ENCODE measurements at places on chromosomes 1 and 21. TPM values are rescaled to one million over a fixed set of nuclear protein-coding genes. Genes with fewer than 3 reads are reported as not detected.

DNA sequence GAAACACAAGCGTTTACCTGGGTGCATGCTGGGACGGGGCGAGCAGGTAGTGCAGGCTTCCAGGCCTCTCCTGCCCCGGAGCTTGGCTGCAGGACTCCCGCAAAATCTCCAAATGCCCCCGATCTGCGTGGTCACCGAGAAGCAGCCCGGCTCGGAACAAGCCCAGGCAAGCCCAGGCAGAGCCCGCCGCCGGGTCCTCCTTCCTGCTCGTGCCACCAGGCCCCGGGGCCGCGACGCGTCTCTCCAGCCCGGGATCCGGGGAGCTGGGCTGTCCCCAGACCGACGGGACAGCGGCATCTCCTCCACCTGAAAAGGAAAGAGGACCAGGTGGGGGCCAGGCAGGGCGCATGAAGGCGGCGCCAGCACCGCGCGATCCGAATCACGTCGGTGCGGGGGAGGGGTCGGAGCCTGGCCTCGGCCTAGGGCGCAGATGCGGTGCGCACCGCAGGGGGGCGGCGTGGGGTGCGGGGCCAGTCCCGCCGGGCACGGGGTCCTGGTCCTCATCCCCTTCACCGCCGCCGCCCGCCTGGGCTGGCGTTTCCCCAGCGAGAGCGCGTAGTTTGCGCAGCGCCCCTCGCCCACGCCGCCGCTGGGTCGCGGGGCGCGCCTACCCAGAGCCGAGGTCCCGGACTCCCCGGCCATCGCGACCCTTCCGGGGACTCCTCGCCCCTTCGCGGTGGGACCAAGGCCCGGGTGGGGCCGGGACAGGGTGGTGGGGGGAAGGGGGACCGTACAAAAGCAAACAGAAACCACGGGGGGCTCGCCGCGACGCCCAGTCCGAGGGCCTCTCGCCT, 52.4 kb upstream of the H6PD start:
- peak overlapping the region; percentile 86 for H3K4me3 ChIP-seq
- H3K4me1 ChIP-seq, result peaks cover 33% of the 10 kb centered on the region
- H3K36me3 ChIP-seq, result peaks cover 15% of the 10 kb centered on the region

DNA sequence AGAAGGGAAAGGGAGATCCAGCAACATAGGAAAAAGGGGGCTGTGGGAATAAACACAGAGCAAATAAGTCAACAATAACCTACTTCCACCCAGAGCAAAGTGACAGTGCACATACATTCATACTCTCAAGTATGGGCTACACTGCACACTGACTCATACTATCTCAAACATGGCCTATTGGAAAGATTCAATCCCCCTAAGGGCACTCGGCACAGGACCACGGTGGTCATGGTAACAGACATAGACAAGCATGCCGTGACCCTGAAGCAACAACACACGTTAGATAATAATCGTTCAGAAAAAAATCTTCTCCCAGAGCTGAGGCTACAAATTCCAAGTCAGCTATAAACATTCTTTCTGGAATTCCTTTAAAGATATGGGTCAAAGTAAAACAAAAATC, 16.8 kb upstream of the JAK1 start:
- H3K4me3 ChIP-seq, result no peak overlapping the region
- no peaks in the 10 kb centered on the region for H3K36me3 ChIP-seq
- no peak overlapping the region for H3K27ac ChIP-seq
- H3K27me3 ChIP-seq, result no peaks in the 10 kb centered on the region
- H3K4me1 ChIP-seq, result peaks cover 15% of the 10 kb centered on the region
- no peak for DNase-seq

The STK40 gene
- 67.0 TPM for total RNA-seq

The MXRA8 gene
- total RNA-seq, result 0.61 TPM

DNA sequence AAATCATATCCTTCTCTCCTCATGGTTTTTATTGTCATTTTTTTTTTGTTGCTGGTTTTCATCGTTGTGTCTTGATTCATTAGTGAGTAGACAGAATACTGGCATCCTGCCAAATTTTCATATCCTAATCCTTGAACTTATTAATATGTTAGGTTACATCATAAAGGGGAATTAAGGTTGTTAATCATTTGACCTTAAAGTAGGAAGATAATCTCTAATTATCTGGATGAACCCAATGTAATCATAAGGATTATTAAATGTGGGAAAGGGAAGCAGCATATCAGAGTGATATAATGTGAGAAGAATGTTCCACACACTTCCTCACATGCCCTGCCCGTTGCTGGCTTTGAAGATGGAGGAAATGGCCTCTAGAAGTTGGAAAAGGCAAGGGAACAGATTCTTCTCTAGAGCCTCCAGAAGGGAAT, 299.7 kb downstream of the HMCN1 start:
- no peak overlapping the region for H3K4me3 ChIP-seq
- no peaks in the 10 kb centered on the region for H3K36me3 ChIP-seq
- no peaks in the 10 kb centered on the region for H3K27me3 ChIP-seq
- DNase-seq, result no peak
- H3K27ac ChIP-seq, result no peak overlapping the region

The AIRE gene
- 0.33 TPM for total RNA-seq

The MFAP2 gene
- not detected for total RNA-seq

DNA sequence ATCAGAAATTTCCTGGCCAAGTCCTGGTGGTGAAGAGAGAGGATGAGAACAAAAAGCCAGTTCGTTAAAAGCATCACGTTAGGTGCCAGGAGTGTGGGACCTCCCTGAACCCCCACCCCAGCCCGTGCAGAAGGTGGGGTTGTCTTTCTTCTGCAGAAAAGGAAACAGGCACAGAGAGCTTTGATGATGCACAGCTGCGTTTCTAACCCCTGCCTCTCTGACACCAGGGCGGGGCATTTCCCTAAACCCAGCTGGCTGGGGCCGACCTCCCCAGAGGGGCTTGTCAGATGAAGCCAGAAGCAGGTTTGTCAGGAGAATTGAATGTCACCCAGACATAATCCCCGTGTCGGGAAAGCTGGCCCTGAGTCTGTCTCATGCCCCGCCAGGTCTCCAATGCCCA, 189.3 kb upstream of the EDN2 start:
- H3K4me1 ChIP-seq, result peaks cover 87% of the 10 kb centered on the region
- peak overlapping the region; percentile 93 for H3K27ac ChIP-seq
- H3K27me3 ChIP-seq, result no peaks in the 10 kb centered on the region
- peak overlapping the region; percentile 57 for H3K4me3 ChIP-seq
- no peaks in the 10 kb centered on the region for H3K36me3 ChIP-seq

- no peak overlapping the region for H3K27ac ChIP-seq
- no peak overlapping the region for H3K4me3 ChIP-seq
- H3K36me3 ChIP-seq, result no peaks in the 10 kb centered on the region
- no peak for DNase-seq
Measured at GRCh38 chr21:14866859-14867765, 197.7 kb downstream of the NRIP1 start.

GRCh38 chr1:119582801-119583200, 65.3 kb downstream of the ZNF697 start:
- H3K36me3 ChIP-seq, result no peaks in the 10 kb centered on the region
- H3K4me1 ChIP-seq, result no peaks in the 10 kb centered on the region
- no peak overlapping the region for H3K27ac ChIP-seq
- peak; percentile 43 for DNase-seq
- H3K27me3 ChIP-seq, result peaks cover 2% of the 10 kb centered on the region

The KCNH1 gene
- not detected for total RNA-seq

The MPZ gene
- total RNA-seq, result 5.9 TPM

- no peaks in the 10 kb centered on the region for H3K4me1 ChIP-seq
- H3K27ac ChIP-seq, result no peak overlapping the region
- H3K4me3 ChIP-seq, result no peak overlapping the region
- H3K27me3 ChIP-seq, result no peaks in the 10 kb centered on the region
- DNase-seq, result no peak
- no peaks in the 10 kb centered on the region for H3K36me3 ChIP-seq
Measured at GRCh38 chr21:17045214-17045853, 467.5 kb upstream of the CXADR start.

- H3K4me1 ChIP-seq, result peaks cover 12% of the 10 kb centered on the region
- DNase-seq, result peak; percentile 67
- H3K27ac ChIP-seq, result no peak overlapping the region
- H3K4me3 ChIP-seq, result no peak overlapping the region
- no peaks in the 10 kb centered on the region for H3K27me3 ChIP-seq
Measured at GRCh38 chr1:45018599-45019230, 6.7 kb downstream of the UROD start.

- no peaks in the 10 kb centered on the region for H3K36me3 ChIP-seq
- DNase-seq, result no peak
- H3K27ac ChIP-seq, result peak overlapping the region; percentile 77
Measured at GRCh38 chr1:32350785-32351398, 11.4 kb downstream of the FAM229A start.

GRCh38 chr21:44967082-44968047, 27.5 kb downstream of the SLX9 start:
- peaks cover 37% of the 10 kb centered on the region for H3K4me1 ChIP-seq
- no peak overlapping the region for H3K27ac ChIP-seq
- H3K36me3 ChIP-seq, result peaks cover 18% of the 10 kb centered on the region
- DNase-seq, result no peak

The CLCNKA gene
- not detected for total RNA-seq

GRCh38 chr1:110086961-110087360, 16.5 kb upstream of the ALX3 start:
- no peak for DNase-seq
- no peaks in the 10 kb centered on the region for H3K36me3 ChIP-seq
- peaks cover 57% of the 10 kb centered on the region for H3K27me3 ChIP-seq

GRCh38 chr1:233421293-233421692, 93.8 kb downstream of the MAP3K21 start:
- no peaks in the 10 kb centered on the region for H3K4me1 ChIP-seq
- no peak overlapping the region for H3K27ac ChIP-seq
- no peak for DNase-seq
- no peaks in the 10 kb centered on the region for H3K36me3 ChIP-seq

The LORICRIN gene
- total RNA-seq, result not detected

The ERRFI1 gene
- total RNA-seq, result 0.53 TPM

DNA sequence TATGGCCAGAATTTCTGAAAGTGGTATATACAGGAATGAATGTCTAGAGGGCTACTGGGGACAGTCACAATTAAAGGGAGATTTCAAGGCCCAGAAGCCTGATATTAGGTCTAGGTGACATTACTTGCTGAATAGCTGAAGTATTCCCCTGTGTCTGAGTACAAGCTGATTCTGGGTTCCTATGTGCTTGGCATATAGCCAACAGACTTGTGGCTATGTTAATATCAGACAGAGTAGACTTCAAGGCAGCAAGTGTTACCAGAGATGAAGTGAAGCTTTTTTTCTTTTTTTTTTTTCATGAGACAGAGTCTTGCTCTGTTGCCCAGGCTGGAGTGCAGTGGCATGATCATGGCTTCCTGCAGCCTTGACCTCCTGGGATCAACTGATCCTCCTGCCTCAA, 8.3 kb downstream of the TTC4 start:
- H3K4me1 ChIP-seq, result peaks cover 3% of the 10 kb centered on the region
- no peak overlapping the region for H3K27ac ChIP-seq
- DNase-seq, result no peak
- no peaks in the 10 kb centered on the region for H3K27me3 ChIP-seq
- peaks cover 62% of the 10 kb centered on the region for H3K36me3 ChIP-seq

- no peak overlapping the region for H3K27ac ChIP-seq
- no peak overlapping the region for H3K4me3 ChIP-seq
- no peaks in the 10 kb centered on the region for H3K36me3 ChIP-seq
- no peaks in the 10 kb centered on the region for H3K27me3 ChIP-seq
- H3K4me1 ChIP-seq, result no peaks in the 10 kb centered on the region
- DNase-seq, result no peak
Measured at GRCh38 chr21:42554251-42554961, 40.8 kb downstream of the SLC37A1 start.

DNA sequence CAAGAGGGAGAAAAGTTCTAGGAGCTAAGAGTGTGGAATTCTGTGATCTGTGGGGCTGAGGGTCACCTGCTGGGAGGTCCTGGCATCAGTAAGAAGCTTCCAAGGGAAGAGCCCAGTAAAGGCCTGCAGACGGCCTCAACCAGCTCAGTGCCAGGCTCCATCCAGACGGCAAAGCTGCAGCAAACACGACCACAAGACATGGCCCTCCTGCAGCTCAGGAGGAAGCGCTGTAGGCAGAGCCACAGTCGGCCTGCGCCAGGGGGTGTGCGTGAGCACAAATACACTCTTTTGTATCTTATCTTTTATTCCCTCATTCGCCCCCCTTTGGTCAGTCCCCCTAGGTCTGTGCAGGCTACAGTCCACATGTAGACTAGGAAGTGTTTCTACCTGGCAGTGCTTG, 13.4 kb downstream of the C1orf174 start:
- no peak overlapping the region for H3K4me3 ChIP-seq
- H3K4me1 ChIP-seq, result peaks cover 30% of the 10 kb centered on the region
- DNase-seq, result no peak
- H3K27ac ChIP-seq, result no peak overlapping the region
- peaks cover 37% of the 10 kb centered on the region for H3K36me3 ChIP-seq

GRCh38 chr1:179077396-179077795, 4.5 kb upstream of the TOR3A start:
- no peak overlapping the region for H3K27ac ChIP-seq
- H3K27me3 ChIP-seq, result no peaks in the 10 kb centered on the region
- peaks cover 17% of the 10 kb centered on the region for H3K4me1 ChIP-seq
- H3K4me3 ChIP-seq, result no peak overlapping the region
- no peak for DNase-seq
- no peaks in the 10 kb centered on the region for H3K36me3 ChIP-seq

The DNALI1 gene
- total RNA-seq, result 0.30 TPM

The GIPC2 gene
- total RNA-seq, result 0.38 TPM

DNA sequence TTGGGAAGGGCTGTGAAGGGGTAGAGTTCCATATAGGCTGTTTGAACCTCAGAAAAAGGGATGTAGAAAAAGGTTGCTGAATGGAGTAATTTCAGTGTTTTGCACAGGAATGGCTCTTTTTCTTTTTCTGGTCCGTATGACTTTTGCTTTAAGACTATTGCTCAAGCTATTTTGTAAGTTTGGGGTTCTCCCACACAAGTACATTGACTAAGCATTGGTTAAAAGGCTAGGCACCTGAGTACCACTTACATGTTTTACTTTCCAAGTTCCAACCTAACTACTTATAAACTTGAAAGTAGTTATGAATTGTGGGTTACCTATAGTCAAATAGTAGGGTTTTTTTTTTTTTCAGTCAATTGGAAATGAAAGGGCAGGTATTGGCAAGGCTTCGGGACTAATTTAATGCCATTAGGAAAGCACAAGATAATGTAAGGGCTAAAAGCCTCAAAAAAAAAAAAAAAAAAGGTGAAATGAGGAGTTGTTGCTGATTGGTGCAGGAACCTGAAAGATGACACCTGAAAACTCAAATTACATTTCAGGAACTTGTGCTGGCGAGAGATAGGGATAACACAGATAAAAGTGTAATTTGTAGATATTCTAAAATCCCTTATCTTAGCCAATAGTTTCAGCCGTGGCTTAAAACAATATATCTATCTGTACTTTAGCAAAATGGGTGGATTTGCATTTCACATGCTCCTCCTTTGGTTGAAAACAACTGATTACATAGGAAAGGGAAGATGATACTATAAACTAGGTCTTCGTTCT, 209.5 kb downstream of the RPS6KC1 start:
- H3K4me1 ChIP-seq, result no peaks in the 10 kb centered on the region
- no peak for DNase-seq
- H3K27ac ChIP-seq, result no peak overlapping the region
- H3K4me3 ChIP-seq, result no peak overlapping the region

The KCNA2 gene
- 2.4 TPM for total RNA-seq

- H3K4me1 ChIP-seq, result peaks cover 42% of the 10 kb centered on the region
- no peaks in the 10 kb centered on the region for H3K27me3 ChIP-seq
- DNase-seq, result peak; percentile 45
- H3K36me3 ChIP-seq, result peaks cover 1% of the 10 kb centered on the region
Measured at GRCh38 chr1:8477166-8477982, 159.5 kb downstream of the SLC45A1 start.

The FMO2 gene
- total RNA-seq, result not detected

The PGLYRP3 gene
- total RNA-seq, result not detected

The AGTRAP gene
- total RNA-seq, result 45.5 TPM

GRCh38 chr21:41630249-41630648, 122.3 kb upstream of the TMPRSS2 start:
- peaks cover 2% of the 10 kb centered on the region for H3K27me3 ChIP-seq
- no peak overlapping the region for H3K27ac ChIP-seq
- DNase-seq, result no peak
- H3K4me3 ChIP-seq, result no peak overlapping the region
